ENCODE measurements at places on chromosomes 7 and 10.
A peak's percentile ranks its signal among the peaks of the same experiment; 100 is the strongest.

DNA sequence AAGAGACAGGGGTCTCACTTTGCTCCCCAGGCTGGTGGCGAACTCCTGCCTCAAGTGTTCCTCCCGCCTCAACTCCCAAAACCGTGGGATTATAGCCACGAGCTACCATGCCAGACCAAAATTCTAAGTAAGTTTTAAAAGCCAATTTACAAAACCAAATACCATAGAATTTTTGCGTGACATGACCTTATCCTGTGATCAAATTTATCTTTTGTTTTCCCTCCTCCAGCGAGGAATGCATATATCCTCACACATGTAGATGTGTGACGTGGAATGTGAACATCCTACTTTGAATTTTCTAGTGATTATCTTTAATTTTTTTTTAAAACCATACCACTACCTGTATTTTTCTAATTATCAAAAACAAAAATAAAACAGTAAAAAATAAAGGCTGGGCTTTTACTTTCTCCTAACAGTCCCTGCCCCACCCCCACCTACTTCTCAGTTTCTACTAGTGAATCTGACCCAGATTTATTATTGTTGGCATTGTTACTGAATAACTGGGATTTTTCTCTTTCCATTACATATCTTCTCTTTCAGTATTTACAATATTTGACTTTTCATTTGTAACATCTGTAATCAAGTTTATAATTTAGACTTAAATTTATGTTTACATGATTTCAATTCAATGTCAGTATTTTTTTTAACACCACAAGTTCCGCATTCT, 26.0 kb downstream of the CYTH3 start:
- DNase-seq: no peak

GRCh38 chr10:49661140-49661856, 18.2 kb upstream of the C10orf53 start:
- no peak for DNase-seq

- DNase-seq: peak; percentile 92
These were observed 32.2 kb upstream of the TMEM72 start for GRCh38 chr10:44878706-44879530.

- DNase-seq: no peak
These were observed 181.5 kb upstream of the TRIM24 start for GRCh38 chr7:138278601-138279000.

DNA sequence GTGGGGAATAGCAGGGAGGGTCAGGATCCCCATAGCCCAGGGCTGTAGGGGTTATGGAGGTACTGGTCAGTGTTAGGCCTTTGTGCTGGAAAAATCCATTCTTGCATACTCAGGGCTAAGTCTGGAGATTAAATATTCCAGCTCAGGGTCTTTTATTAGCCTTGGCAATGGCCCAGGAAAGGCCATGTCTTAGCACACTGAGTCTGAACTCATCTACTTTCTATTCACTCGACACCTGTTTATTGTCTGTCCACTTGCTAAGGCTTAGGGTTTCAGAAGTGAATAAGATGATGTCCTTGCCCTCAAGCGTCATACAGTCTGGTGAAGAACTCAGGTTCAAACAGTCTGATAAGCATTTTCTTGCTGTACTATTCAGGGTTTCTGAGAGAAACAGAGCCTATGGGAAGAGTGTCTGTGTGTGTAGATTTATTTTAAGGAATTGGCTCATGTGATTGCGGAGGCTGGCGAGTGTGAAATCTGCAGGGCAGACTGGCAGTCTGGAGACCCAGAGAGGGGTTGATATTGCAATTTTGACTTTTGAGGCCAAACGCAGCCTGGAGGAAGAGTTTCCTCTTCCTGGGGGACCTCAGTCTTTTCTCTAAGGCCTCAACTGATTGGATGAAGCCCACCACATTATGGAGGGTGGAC, 135.8 kb downstream of the RAMP3 start:
- DNase-seq: no peak

All from ureter (tissue), 1 donor.